ENCODE measurements at places on chromosomes 4 and X.
A peak's percentile ranks its signal among the peaks of the same experiment; 100 is the strongest.

- DNase-seq, result no peak
These were observed 243.8 kb downstream of the PPP3CA start for GRCh38 chr4:101103381-101104142.

GRCh38 chrX:22220941-22221340 is 51.8 kb upstream of the CBLL2 start:
- DNase-seq, result peak; percentile 30

GRCh38 chr4:77652237-77652897 is 46.7 kb downstream of the CXCL13 start:
- DNase-seq, result no peak

- no peak for DNase-seq
These were observed 19.6 kb downstream of the ARX start for GRCh38 chrX:24996096-24996709.

DNA sequence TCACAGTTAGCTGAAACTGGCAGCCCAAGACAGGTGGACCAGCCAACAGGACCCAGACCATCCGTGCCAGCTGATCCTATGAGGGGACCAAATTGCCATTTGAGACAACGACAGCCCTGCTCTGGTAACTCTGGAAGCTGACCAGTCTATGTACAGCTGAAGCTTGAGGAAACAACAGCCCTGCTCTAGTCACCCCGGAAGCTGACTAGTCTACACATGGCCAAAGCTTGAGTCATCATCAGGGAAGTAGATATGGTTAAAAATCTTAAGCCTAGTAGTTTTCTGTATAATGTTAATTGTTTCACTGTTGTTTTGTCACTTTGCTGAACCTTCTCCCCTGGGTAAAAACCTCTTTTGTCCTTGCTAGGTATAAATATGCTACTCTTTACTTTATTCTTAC is 905.4 kb upstream of the NDST4 start:
- DNase-seq, result no peak

DNA sequence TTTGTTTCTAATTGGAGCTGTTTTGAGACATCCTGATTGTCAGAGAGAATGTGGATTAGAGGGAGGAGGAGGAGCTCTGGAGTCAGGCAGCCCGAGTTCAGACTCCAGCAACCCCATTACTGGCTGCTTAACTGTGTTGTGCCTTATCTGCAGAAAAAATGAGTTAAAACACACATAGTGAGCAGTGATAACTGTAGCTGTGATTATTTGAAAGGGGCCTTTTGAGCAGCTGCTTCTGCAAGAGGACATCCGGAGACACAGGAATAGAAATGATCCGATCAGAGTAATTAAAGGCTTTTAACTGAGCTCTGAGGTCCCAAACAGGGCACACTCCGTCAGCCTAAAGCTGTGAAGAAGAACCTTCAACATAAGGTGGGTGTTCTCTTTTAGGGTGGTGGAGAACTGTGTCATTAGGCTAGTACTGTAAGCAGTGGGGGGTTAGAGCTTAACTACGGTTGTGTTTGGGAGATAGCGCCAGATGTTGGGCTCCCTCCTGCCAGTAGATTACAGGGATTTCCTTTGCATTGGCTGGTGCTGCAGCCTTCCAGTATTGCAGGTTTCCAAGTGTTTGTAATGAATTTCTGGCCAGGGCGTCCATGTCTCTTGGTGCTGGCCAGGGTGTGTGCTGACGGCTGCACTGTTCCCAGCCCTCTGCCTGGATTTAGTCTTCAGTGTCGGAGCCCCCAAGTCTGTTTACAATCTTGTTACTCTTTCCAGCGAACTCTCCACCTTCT is 24.3 kb downstream of the ADD1 start:
- no peak for DNase-seq

GRCh38 chrX:30488092-30488491 is 89.5 kb downstream of the TASL start:
- no peak for DNase-seq

GRCh38 chrX:21354725-21355124 is 19.5 kb upstream of the CNKSR2 start:
- no peak for DNase-seq

GRCh38 chr4:11535333-11535732 is 106.6 kb upstream of the HS3ST1 start:
- DNase-seq, result no peak

- no peak for DNase-seq
These were observed 192.5 kb downstream of the PCDH19 start for GRCh38 chrX:100217547-100217946.
